ENCODE measurements at places on chromosomes 13 and 19. TPM values are rescaled to one million over a fixed set of nuclear protein-coding genes. Genes with fewer than 3 reads are reported as not detected.

LGALS14 gene
- not detected for polyA plus RNA-seq

CKM gene
- not detected for polyA plus RNA-seq

PEG3 gene
- not detected for polyA plus RNA-seq

ADM5 gene
- polyA plus RNA-seq: 0.23 TPM

CASP14 gene
- not detected for polyA plus RNA-seq

CATSPERD gene
- not detected for polyA plus RNA-seq

OR7D2 gene
- not detected for polyA plus RNA-seq

SCN1B gene
- 0.06 TPM for polyA plus RNA-seq

KRI1 gene
- 16.3 TPM for polyA plus RNA-seq

ZNF880 gene
- 46.6 TPM for polyA plus RNA-seq

SIAH3 gene
- polyA plus RNA-seq: not detected

SLITRK5 gene
- not detected for polyA plus RNA-seq

PCSK4 gene
- polyA plus RNA-seq: not detected

S1PR2 gene
- 0.06 TPM for polyA plus RNA-seq

EDDM13 gene
- polyA plus RNA-seq: not detected

SPRED3 gene
- polyA plus RNA-seq: not detected

SRRM5 gene
- polyA plus RNA-seq: 0.73 TPM

SIGLEC5 gene
- not detected for polyA plus RNA-seq

FFAR2 gene
- not detected for polyA plus RNA-seq

CYP2A6 gene
- not detected for polyA plus RNA-seq

CCL25 gene
- not detected for polyA plus RNA-seq

CERS1 gene
- 0.15 TPM for polyA plus RNA-seq

PGLYRP2 gene
- polyA plus RNA-seq: not detected

PRTN3 gene
- not detected for polyA plus RNA-seq

SPART gene
- polyA plus RNA-seq: 14.7 TPM

ADGRE3 gene
- 1.2 TPM for polyA plus RNA-seq

CGB8 gene
- not detected for polyA plus RNA-seq

SLC44A2 gene
- polyA plus RNA-seq: 341 TPM

CD22 gene
- 564 TPM for polyA plus RNA-seq

NECTIN2 gene
- polyA plus RNA-seq: not detected

FGF21 gene
- not detected for polyA plus RNA-seq

CBLC gene
- polyA plus RNA-seq: not detected

ZNF416 gene
- polyA plus RNA-seq: 3.4 TPM

GRWD1 gene
- polyA plus RNA-seq: 34.8 TPM

ZNF578 gene
- polyA plus RNA-seq: 5.7 TPM

PCCA gene
- polyA plus RNA-seq: 4.6 TPM

F2RL3 gene
- not detected for polyA plus RNA-seq

NKPD1 gene
- polyA plus RNA-seq: not detected

KLK15 gene
- not detected for polyA plus RNA-seq

TMEM91 gene
- polyA plus RNA-seq: 1.7 TPM

ASF1B gene
- polyA plus RNA-seq: 2.7 TPM

PRKCG gene
- polyA plus RNA-seq: 0.31 TPM

GRIN2D gene
- polyA plus RNA-seq: not detected

SF3A2 gene
- 37.2 TPM for polyA plus RNA-seq

IER2 gene
- polyA plus RNA-seq: 493 TPM

PPP2R1A gene
- 192 TPM for polyA plus RNA-seq

UTP14C gene
- not detected for polyA plus RNA-seq

TSHZ3 gene
- not detected for polyA plus RNA-seq

BSG gene
- 251 TPM for polyA plus RNA-seq

GRIK5 gene
- polyA plus RNA-seq: not detected

CACNA1A gene
- 0.40 TPM for polyA plus RNA-seq

RNF225 gene
- not detected for polyA plus RNA-seq

ZNF708 gene
- 25.8 TPM for polyA plus RNA-seq

FUT6 gene
- not detected for polyA plus RNA-seq

POGLUT2 gene
- not detected for polyA plus RNA-seq

CYP2S1 gene
- polyA plus RNA-seq: not detected

LILRA1 gene
- not detected for polyA plus RNA-seq

ZNF471 gene
- polyA plus RNA-seq: not detected

PSG4 gene
- not detected for polyA plus RNA-seq
